Epithelial cell of proximal tubule (primary cell): ENCODE measurements at places on chromosomes 13 and 19.

- DNase-seq, result no peak
Measured at GRCh38 chr19:33134571-33135041, 2.7 kb downstream of the WDR88 start.

DNA sequence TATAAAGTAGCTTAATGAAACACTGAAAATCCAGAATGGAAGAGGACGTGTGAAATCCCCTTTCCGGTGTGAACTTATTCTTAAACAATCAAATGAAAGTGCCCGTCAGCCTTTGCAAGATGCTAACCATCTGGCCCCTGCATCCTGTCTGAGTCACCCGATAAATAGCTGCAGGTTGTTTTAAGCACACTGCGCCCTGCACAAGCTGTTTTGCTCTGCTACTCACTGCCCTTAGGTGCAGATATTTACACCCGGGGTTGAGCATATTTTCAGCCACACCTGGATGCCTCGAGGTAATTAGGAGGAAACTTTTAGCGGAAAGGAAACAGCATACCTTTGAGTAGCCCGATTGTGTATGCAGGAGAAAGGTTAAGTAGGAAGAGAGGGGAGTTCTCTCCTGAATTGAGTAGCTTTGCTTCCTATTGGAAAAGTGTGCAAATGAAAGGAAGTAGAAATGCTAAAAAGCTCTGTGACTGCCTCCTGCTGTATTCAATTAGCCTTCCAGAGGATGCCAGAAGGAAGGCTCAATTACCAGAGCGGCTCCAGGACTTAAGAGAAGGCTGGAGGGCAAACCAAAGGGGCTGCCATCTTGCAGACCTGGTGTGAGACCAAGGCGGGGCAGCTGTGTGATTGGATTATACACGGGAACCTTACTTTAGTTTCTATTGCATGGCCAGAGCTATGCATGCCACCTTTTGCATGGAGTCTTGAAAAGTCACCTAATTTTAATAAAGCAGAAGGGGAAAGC lies 42.5 kb downstream of the IRS2 start:
- DNase-seq, result peak; percentile 46

DNA sequence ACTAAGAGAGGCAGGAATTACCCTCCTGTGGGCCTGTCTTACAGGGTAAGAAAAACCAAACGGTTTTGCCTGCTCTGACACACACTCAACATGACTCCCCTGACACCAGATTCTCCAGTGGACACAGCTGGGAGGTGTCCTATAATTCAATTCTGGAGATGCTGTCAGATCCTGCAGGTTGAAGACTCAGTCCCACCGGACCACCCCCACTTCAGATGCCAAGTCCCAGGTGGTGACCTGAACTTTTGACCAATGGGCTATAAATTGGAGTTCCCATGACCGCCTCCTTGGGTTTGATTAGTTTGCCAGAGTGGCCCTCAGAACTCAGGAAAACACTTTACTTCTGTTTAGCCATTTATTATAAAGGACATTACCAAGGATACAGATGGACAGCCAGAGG lies 52.6 kb downstream of the RGCC start:
- DNase-seq, result no peak

GRCh38 chr13:90374168-90374567 lies 973.3 kb upstream of the MIR17HG start:
- DNase-seq, result no peak

DNA sequence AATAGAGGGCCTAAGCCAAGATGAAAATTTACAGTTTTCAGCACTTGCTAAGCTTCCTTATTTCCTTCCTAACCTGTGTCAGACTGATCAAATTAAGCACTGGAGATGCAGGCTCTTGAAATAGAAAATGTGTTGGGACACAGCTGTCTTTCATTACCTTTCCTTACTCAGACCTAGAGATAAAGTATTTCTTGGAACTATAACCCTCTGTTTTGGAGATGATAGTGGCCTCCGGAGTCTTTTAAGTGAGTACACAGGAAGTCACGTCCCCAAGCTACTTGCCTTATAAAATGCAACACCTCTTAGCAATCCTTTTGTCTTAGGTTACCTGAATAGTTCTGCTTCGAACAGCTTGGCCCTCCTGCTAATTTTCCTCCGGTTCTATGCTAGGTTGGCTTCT lies 12.4 kb upstream of the AKAP11 start:
- no peak for DNase-seq

GRCh38 chr19:41548954-41549688 lies 26.8 kb upstream of the CEACAM21 start:
- DNase-seq, result no peak

- DNase-seq, result no peak
Measured at GRCh38 chr13:50464349-50465251, 378.9 kb downstream of the DLEU7 start.

DNA sequence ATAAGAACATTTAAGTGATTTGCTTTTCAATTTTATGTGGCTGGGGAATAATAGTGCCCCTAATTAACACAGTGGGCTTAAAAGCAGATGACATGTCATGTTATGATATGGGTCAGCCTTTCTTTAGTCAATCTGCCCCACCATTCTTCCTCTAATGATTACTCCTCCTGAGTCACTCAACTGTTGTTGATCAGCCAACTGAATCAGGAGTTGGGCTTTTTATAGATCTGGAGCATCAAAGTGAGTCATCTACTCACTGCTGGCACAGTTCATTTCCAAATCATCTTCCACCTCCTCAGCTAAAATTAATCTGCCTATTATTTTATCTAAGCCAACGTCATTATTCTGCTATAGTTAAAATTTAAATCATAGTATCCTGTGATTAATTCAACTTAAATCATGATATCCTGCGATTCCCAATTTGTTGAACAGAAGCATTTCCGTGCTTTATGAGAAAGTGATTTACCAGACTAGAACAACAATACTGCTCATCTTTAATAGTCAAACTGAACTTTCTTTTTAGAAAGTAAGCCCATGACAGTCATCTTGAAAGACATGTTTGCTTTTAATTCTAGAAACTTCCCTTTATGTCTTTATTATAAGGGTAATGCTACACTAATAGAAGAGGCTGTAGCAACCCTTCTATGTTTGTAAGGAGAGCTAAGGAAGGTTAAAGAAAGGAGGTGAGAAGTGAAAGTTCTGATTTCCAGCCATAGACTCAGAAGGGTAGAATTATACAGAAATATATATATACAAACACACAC lies 551.4 kb downstream of the TBC1D4 start:
- peak; percentile 74 for DNase-seq

DNA sequence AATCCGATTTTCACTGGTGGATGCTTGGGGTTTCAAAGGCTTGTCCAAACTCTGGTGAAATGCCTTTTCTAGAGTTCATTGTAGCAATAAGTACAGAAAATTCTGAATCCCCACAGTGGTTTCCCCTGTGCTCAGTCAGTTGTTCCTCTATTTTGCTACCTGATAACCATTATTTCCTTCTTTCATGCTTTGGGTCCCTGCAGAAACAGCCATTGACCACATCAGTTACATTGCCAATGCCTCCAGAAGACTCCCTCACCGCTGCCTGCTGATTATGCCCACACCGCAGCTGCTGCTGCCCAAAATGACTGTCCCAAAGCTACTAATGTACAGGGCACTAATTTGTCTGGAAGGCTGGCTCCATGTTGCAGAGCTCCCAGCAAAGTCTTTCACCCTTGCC lies 517.3 kb downstream of the KLF12 start:
- DNase-seq, result no peak

- DNase-seq, result no peak
Measured at GRCh38 chr13:24218977-24219376, 58.5 kb downstream of the SPATA13 start.

GRCh38 chr19:15288146-15288963 lies 44.0 kb downstream of the BRD4 start:
- DNase-seq, result no peak

GRCh38 chr19:56403261-56403660 lies 871 bp upstream of the ZNF583 start:
- no peak for DNase-seq

GRCh38 chr19:13717194-13717643 lies 47.1 kb upstream of the MRI1 start:
- no peak for DNase-seq

DNA sequence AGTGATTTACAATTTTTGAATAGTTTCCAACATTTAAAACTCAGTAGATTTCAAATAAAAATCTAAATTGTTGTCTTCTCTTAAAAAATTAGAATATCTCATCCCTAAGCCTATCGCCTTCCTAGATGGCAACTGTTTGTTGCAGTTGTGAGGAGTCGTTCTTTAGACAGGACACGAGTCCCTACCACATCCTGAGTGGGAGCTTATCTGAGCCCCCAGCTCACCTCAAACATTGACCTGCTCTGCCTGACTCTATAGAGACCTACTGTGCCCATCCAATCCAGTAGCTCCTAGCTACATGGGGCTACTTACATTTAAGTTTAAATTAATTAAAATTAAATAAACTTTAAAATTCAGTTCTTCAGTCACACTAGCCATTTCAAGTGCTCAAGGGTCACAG lies 434.7 kb downstream of the FOXO1 start:
- DNase-seq, result no peak

GRCh38 chr13:28794396-28794795 lies 25.7 kb upstream of the MTUS2 start:
- DNase-seq, result no peak

DNA sequence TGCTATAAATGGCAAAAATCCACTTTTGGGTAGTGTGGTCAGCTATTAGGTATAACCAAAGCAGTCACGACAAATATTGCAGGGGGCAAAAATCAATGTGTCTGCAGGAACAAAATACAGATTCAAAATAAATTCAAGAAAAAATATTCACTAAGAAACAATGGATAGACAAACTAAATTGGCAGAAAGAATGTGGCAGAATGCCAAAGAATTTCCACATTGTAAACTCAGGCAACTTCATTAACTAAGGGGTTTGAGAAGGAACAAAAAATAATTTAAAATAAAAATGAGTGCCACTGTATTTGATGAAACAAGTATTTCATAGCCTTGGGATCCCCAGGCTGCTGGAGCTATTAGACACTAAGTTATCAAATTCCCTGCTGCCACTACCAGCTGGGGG lies 193.1 kb downstream of the VWA8 start:
- peak; percentile 6 for DNase-seq

DNA sequence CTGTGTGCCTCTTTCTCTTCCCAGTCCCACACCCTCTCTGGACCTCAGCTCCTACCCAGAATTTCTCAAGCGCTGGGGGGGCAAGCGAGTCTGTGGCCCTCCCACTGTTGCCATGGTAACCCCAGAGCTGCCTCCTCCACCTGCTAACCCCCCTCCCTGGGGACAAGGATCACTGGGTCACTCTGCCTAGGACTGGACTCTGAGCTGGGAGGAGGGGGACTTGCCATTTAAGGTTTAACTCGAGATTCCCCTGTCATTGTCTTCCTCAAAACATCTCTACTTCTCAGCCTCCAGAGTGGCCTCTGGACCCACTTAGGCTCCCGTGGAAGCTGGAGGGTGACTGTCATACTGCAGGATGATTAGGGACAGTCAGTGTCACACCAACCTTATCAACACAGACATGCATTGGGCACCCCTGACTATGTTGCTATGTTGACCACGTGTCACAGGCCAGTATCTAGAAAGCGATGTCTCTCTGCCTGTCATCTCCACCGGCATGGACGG lies 2.2 kb downstream of the PALM3 start:
- no peak for DNase-seq

GRCh38 chr19:5170329-5170745 lies 170.3 kb downstream of the PTPRS start:
- no peak for DNase-seq

GRCh38 chr19:16034180-16034579 lies 42.1 kb upstream of the TPM4 start:
- no peak for DNase-seq

- no peak for DNase-seq
Measured at GRCh38 chr13:32017474-32017873, 14.1 kb upstream of the FRY start.

- no peak for DNase-seq
Measured at GRCh38 chr19:57665261-57665806, 3.4 kb upstream of the ZSCAN4 start.

- no peak for DNase-seq
Measured at GRCh38 chr19:41993612-41994483, at the start of gene ATP1A3. ATP1A3 (minus strand) TSS chr19:41994230; CDS start chr19:41994076, 154 bp downstream.

DNA sequence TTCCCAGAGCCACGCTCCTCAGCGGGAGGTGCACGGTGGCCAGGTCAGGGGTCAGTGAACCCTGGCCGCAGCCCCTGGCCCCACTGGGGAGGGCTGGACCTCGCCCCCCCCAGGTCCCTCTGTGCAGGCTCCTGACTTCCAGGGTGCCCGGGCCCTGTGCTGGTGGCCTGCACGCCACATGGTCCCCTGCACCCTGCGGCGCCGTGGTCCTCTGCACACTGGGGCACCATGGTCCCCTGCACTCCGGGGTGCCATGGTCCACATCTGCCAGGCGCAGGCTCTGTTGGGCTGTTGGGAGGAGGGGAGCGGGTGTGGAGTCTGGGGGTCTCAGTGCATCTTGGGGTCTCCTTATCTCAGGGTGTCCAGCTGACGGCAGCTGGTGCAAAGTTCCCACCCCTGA lies 23.3 kb upstream of the TMEM255B start:
- no peak for DNase-seq

DNA sequence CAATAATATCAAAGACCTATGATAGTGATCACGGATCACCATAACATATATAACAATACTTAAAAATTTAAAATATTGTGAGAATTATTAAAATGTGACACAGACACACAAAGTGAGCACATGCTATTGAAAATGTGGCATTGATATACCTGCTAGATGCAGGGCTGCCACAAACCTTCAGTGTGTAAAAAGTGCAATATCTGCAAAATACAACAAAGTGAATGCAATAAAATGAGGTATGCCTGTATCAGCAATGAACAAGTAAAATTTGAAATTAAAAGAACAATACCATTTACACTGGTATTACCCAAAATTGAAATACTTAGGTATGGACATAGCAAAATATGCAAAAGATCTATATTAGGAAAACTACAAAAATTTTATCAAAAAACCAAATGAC lies 1217.8 kb upstream of the PCDH20 start:
- no peak for DNase-seq

DNA sequence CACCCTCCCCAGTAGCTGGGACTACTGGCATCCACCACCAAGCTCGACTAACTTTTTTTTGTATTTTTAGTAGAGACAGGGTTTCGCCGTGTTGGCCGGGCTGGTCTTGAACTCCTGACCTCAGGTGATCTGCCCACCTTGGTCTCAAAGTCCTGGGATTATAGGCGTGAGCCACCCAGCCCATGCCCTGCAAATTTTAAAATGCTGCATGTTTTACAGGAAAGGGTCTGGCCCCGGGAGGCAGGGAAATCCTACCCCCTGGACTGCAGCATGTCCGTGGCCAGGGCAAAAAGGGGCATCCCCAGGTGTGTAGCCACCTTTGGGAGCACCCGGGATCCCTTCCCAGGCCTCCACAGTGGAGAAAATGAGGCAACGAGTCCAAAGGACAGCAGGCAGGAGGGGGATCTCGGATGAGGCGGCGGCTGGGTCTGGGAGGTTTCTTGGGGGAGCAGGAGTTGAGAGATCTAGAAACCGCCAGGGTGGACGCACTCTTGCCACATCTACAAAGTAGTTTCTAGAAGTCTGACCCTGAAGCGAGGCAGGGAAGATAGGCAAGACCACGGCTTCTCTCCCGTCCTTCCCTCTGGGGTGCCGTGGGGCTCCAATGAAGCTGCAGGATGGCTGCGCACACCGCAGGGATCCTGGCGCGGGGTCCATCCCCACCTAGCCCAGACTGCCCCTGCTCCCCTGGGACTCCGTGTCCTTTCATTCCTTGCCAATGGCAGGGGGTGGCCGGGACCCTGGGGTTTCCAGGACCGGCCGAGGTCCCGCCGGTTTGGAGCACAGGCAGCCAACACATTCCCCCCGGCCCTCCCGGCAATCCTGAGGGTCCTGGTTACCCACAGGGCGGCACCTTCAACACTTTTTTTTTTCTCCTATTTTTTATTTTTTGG lies 21.3 kb upstream of the ZBTB7A start:
- no peak for DNase-seq
